ENCODE measurements at places on chromosomes 2 and 18.

GRCh38 chr18:74489676-74490075 lies 6.5 kb upstream of the CNDP2 start:
- DNase-seq = no peak

DNA sequence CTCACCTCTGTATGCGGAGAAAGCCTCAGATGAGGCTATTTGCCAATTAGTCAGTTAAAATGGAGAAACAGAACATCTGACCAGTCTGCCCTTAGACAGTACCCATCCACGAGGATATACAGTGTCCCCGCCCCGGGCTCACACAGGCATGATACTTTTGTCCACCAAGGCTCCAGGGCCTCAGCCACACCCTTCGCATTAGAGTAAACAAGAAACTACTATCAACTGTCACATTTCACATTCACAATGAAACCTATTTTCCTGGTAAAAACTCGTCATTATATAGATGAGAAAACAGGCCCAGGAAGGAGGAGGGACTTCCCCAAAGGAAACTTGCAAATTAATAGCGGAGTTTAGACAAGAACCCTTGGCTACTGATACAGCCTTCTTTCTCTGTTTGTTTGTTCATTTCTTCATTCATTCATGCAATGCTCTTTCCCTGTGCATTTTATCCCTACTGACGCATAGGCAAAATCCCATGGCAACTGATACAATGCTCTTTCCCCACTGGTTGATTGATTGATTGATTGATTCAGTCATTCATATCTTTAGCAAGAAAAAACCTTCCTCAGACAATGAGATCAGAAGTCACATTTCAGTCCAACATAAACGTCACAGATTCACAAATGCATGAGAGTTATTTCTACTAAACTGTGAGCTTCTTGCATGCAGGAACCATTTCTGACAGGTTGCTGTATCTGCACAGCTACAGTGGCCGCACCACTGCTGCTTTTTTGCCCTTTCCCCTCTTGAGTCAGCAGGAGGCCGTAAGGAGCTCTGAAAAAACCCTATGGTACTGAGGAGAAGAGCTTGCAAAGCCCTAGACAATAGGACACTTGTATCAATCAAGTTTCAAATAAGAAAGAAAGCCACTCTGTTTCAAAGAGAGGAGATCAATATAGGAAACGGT lies 777.1 kb downstream of the RNF144A start:
- peak; percentile 3 for DNase-seq

DNA sequence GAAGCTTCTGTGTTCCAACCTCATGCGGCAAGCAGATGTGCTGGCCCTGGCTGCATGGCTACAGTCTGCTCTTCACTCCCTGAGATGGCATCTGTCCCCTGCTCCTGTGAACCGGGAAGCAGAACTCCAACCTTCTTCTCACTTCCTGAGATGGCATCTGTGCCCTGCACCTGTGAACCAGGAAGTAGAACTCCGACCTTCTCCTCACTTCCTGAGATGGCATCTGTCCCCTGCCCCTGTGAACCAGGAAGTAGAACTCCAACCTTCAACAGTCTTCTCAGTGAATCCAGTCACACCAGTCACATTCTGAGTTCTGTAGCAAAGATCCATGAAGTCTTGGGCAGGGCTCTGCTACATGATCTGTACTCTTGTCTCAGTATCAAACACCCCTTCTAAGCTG lies 887.2 kb upstream of the KLHL29 start:
- DNase-seq = no peak

- peak; percentile 2 for DNase-seq
Observed at GRCh38 chr2:20135631-20136050, 84.2 kb upstream of the LAPTM4A start.

DNA sequence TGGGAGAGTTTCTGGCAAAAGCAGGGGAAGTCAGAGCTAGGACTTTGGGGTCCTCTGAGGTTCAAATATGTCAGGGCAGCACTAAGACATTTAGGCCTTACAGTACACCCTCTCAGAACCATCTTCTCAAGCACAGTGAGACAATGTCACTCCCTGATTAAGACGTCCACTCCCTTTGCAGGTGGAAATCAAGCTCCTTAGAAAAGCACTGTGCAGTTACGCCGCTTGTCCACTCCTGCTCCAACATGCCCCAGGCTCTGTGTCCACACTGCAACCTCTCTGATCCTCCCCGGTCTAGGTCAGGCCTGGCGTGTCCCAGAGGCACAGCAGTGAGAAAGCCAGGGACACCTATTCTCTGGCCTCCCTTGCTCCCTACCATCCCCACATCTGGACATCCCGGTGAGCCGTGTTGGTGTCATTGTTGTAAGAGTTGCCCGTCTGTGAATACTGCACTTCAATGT lies 528.6 kb upstream of the ID2 start:
- DNase-seq = no peak

GRCh38 chr2:59413751-59414570 lies 1139.5 kb downstream of the BCL11A start:
- DNase-seq = no peak

GRCh38 chr2:219249203-219249980 lies 3.7 kb upstream of the TUBA4B start:
- DNase-seq = peak; percentile 55

GRCh38 chr2:12776521-12776961 lies 59.8 kb downstream of the TRIB2 start:
- no peak for DNase-seq

GRCh38 chr2:207525296-207525695 lies 4.5 kb upstream of the CREB1 start:
- DNase-seq = peak; percentile 49

DNA sequence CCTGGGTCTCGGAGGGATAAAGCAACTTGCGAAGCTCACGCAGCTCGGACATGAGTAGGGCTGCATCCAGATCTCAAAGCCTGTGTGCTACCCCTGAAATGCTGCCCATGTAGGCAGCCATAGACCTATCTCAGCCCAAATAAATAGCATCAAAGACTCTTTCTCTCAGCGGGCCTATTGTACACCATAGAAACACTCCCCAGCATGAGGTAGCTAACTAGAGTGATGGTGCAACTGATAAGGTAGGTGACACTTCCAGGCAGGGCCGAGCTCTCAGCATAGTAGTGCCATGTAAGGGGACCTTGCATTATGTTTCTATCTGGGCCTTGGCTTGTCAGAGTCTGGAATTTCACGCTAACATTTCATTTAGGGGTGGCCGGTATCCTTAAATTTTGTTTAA lies 52.4 kb downstream of the RABL2A start:
- DNase-seq = no peak
